ENCODE measurements at places on chromosomes 7 and 10. TPM values are rescaled to one million over a fixed set of nuclear protein-coding genes. Genes with fewer than 3 reads are reported as not detected.

The TLX1 gene
- not detected for total RNA-seq

The CYP3A4 gene
- total RNA-seq = not detected

The TAS2R38 gene
- not detected for total RNA-seq

DNA sequence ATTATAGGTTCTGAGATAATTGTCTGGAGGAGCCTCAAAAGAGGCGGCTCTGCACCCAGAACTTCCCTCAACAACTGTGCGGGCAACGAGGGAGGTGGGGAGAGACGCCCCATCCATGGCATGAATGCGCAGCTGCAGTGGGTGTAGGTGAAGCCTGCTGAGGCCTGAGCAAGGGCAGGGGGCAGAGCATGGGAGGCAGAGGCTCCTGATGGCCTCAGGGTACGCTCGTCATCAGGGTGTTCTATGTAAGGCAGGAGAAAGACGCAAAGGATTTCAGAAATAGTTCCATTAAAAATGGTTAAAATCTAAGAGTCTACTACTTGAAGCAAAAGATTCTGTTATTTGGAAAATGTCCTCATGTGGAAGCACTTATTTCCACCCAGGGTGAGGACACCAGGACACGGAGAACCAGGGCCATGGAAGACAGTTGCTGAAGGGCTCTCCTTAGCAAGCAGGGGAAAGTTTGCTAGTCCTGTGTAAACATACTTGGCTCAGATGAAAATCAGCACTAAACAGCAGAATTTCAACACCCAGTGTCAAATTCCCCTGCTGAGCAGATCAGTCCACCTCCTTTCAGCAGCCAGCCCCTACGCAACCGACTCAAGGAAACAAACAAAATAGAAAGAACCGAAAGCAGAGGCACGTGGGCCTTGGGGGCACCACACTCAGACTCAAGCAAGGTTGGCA is 18.9 kb downstream of the INSIG1 start:
- no peak for DNase-seq

The CAMK1D gene
- total RNA-seq = 5.2 TPM

The PTN gene
- 21.6 TPM for total RNA-seq

The LRIT1 gene
- not detected for total RNA-seq

DNA sequence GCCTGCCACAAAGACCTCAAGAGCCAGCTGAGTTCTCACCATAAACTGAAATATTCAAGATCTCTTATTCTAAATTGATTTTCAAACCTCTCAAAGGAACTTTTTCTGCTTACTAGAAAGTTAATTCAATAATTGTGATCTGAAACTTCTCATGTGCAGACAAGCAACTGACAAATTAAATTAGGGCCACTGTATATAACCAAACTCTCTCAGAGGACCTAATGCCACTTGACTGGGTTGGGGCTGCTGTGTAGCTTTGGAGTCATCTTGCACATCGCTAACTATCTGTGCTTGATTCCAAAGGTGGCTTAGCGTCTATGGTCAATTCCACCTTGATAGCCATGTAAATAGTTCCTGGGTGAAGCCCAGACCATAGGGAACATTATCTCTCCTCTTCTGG is 345.2 kb downstream of the GPR37 start:
- DNase-seq = no peak

DNA sequence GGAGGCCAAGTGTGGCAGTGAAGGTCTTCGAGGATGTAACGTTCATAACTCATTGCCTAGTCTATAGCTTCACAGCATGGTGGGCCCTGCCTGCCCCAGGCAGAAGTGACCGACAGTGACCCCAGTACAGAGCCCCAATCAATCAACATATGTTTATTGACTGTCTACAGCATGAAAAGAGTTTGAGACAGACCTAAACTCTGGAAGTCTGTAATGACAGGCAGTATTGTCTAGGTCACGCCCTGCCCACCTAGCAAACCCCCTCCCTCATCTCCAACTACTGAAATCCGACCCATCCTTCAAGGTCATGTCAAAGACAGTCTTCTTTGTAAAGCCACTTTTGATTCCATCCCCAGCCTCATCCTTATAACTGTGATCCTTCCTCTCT is 43.9 kb downstream of the LYZL1 start:
- DNase-seq = no peak

The PKD2L1 gene
- total RNA-seq = not detected

DNA sequence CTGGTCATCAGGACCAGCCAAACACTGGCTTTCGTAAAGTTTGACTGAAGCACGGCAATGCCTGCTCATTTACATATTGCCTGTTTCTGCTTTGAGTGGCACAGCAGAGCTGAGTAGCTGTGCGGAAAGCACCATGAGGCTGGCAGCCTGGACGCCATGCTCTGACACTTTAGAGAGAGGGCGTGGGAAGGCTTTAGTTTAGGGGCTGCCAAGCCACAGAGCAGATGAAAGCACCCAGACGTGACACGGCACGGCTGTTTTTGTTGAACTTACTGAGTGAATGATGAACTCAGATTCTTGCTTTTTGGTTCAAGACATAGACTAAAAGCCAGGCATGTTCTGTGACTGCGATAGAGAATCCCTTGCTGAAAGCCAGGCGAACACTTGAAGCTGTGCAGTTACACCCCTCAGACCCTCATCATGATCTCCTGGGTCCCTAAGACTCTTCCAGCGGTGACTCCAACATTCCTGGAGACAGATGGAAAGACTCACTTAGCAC is 182.1 kb downstream of the ZMYND11 start:
- DNase-seq = no peak

- no peak for DNase-seq
These were observed 731.5 kb upstream of the FZD8 start for GRCh38 chr10:36373424-36374096.

DNA sequence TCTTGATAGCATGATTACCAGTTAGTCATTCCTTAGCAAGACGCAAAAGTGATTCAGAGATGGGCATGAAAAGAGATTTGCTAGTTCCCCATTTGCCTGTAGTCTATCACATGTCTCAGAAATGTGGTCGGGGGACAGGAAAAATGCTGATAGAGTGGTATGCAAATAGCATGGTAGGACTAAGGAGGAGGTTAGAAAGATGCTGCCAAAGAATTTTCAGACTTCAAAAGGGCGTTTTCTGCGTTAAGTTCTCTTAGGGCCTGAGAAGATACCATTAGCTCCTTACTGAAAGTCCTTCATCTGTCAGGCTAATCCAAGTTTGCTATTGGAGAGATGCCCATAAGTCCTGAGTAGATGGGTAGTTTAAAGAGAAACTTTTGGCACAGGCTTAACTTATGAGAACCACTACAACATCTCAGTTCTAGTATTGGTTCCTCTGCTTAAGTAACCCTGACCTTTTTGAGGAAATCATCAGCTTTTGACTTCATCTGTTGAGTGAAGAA is 2.7 kb downstream of the CALD1 start:
- no peak for DNase-seq

The COL17A1 gene
- total RNA-seq = 0.43 TPM

- no peak for DNase-seq
These were observed 472.6 kb downstream of the XPNPEP1 start for GRCh38 chr10:109450702-109451101.

The CPA5 gene
- not detected for total RNA-seq

The POT1 gene
- 12.1 TPM for total RNA-seq

The CAV1 gene
- total RNA-seq = 387 TPM

The REPIN1 gene
- 111 TPM for total RNA-seq

DNA sequence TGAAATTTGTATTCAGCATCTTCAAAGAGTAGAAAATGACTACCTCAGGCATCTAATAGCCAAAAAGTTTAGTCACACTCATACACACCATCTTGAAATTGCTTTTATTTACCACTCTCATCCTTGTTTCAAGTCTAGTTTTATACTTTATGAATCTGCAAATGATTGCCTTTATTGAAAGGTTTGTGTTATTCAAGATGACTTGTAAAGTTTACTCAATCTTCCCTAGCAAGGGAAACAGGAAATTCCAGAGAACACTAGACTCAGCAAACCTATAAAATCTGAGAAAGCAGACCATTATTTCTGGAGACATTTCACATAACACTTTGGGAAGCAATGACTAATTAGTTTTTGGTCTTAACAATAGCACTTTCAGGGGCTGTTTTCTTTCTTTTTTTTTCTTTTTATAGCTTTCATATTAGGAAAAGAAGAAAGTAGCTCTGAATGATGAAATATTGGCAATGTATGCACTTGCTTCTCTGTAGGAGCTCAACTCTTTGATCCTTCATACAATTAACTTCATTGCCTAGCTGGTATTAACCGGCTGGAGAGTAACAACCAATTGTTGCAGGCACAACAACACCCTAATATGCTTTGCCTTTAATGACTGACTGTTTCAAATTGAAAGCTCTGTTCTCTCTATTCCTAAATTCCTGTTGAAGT is 68.9 kb upstream of the HDAC9 start:
- no peak for DNase-seq

GRCh38 chr10:10589540-10590303 is 427.9 kb upstream of the CELF2 start:
- DNase-seq = no peak

The ASB15 gene
- 77.3 TPM for total RNA-seq

GRCh38 chr10:129470103-129470851 is 3.2 kb downstream of the MGMT start:
- no peak for DNase-seq

DNA sequence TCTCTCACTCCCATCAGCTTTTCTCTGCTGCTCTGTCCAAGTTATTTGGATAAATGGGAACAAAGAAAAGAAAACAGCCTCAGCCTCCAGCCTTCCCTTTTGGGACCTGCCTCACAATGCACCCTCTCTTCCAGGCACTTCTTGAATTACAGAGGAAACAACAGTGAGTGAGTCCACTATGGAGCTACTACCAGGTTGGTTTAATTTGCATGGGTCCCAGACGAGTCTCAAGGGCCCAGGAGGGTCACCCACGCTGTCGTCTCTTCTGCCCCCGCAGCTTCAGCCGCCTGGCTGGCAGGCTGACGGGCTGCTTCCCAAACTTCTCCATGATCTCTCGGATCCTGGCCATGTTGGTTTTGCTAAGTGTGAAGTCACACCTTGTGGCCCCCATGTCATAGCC is 80.4 kb downstream of the GPR26 start:
- DNase-seq = no peak

- no peak for DNase-seq
These were observed 1.9 kb downstream of the SKIDA1 start for GRCh38 chr10:21523557-21524008.

DNA sequence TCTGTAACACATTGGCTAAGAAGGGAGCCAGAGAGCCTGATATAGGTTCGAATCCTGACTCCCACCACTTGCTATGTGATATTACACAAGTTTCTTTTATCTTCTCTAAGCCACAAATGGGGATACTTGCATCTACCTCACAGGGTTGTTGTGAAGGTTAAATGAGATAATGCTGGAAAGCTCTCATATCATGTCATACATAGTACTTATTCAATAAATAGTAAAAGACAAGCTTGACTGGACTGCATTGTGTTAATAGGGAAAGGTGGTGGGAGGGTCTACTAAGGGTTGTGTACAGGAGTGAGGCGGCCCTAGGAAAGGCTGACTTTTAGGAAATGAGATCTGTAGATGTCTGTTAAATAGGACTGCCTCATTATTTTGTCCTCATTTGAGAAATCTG is 35.8 kb upstream of the DNMBP start:
- no peak for DNase-seq

The HKDC1 gene
- total RNA-seq = not detected

All from Right ventricle myocardium inferior (tissue), 1 donor.